NCI-H1436 treated with DMSO at 0.1 percent for 48 hours (cell line): ENCODE measurements at places on chromosomes 5 and 9.

DNA sequence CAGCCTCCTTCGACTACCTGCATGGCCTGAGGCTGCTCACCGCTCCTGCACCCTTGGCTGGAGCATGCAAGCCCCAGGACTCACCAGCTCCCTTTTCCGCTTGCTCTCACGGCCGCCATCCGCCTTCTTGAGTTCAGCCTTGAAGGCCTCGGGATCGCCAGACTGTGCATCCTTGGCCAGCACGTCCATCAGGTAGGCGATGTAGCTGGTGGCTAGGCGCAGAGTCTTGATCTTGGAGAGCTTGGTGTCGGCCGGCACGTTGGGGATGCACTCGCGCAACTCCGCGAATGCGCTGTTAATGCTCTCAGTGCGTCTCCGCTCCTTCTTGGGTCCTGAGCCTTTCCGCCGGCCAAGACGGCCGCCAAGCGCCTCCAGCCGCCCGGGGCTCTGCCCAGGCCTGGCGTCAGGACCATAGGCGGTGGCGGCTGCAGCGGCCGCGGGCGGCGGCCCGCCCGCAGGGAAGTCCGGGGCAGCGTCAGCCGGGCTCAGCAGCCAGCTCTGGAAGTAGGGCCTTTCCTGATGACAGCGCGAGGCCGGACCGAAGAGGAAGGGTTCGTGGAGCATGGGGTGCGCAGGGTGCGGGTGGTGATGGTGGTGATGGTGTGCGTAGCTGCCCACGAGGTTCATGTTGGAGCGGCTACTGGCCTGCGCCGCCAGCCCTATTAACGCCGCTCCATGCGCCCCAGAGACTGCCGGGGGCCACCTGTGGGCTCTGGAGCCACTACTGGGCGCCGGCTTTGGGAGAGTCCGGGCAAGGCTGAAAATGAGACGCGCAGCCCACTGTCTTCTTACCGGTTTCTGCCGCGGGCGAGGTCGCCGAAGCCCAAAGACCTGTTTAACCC is 424 bp downstream of the HAND1 start:
- no peak for DNase-seq

DNA sequence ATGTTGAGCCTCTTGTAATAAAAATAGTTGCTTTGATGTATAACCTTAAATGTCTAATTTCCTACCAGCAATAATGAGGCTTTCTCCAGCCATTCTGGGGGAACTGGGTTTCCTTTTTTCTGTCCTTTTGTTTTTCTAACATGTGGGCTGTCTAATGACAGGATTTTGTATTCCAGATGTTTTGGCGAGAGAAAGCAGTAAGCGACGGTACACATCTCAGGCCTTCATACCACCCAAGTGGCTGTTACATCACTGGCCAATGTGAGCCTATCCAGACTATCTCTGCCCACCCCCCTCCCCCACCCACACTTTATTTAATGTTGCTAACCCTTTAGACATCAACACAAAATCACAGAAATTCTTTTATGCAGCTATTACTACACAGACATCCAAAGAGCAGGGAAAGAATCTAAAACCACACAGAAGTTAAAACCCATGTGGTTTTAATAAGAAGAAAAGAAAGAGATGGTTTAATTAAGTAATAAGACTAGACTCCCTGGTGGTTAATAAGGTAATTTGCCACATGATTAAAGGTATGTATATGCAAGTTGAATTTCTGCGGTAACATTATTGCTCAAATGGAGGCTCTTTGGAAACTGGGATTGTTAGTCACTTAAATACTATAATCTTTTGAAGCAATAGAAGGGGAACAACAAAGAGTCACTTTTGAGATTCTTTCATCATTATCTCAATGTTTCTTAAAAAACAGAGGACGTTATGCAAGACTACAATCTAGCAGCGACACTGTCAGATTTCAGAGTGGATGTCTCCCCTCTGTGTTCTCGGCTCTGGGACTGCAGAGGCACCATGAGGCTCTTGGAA is 365.1 kb downstream of the ENC1 start:
- DNase-seq: no peak

GRCh38 chr9:34332076-34332964 is 3.0 kb downstream of the NUDT2 start:
- no peak for DNase-seq

DNA sequence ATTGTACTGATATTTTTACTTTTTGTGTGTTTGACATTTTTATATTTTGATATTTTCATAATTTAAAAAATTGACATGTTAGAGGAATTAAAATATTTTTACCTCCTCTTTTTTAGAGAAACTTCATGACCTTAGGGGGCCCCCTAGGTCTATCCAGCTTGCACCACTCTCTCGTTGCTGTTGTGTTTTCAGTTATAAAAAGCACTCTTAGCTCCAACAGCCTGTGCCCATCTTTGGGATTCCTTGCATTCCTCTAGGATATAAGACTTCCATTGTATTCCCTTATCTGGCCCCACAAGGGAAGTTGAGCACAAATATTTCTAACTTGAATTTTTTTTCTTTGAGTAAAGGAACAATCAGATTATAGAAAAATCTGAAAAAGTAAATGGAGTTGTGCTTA is 245.3 kb downstream of the SH3GL2 start:
- DNase-seq: no peak

GRCh38 chr9:137281345-137282116 is 4.0 kb downstream of the TOR4A start:
- DNase-seq: no peak

DNA sequence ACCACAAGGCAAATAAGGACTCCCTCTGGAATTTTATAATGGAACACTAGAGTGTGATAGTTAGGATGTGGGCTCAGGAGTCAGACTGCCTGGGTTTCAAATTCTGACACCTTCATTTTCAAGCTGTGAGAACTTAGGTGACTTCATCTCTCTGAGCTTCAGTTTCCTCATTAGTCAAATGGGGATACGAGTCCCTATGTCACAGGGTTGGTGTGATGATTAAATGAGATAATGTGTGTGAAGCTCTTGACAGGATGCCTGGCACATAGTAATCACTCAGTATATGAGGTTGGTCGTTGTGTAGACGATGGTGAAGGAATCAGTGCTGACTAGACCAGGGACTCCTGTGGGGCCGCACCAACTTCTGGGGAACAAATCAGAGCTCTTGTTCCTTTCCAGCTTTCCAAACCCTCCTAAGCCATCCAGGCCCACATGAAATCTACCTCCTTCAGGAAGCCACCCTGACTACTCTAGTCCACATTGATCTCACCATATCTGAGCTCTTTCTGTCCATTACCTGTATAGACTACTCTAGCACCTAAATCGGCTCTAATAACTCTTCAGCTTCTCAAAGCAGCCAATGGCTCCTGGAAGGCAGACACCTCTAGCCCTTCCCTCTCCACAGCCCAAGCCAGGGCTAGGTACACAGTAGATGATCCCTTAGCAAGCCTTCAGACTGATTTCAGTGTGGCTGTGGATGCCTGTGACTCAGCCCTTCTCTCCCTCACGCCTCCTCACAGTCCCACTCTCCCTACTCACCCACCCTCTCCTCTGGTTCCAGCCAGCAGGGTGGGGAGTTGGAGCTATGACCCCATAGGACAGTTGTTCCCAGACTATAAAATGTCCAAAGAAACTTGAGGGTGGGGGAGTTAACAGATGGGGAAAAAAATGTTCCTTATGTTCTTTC is 2.5 kb upstream of the TCF7 start:
- DNase-seq: no peak

DNA sequence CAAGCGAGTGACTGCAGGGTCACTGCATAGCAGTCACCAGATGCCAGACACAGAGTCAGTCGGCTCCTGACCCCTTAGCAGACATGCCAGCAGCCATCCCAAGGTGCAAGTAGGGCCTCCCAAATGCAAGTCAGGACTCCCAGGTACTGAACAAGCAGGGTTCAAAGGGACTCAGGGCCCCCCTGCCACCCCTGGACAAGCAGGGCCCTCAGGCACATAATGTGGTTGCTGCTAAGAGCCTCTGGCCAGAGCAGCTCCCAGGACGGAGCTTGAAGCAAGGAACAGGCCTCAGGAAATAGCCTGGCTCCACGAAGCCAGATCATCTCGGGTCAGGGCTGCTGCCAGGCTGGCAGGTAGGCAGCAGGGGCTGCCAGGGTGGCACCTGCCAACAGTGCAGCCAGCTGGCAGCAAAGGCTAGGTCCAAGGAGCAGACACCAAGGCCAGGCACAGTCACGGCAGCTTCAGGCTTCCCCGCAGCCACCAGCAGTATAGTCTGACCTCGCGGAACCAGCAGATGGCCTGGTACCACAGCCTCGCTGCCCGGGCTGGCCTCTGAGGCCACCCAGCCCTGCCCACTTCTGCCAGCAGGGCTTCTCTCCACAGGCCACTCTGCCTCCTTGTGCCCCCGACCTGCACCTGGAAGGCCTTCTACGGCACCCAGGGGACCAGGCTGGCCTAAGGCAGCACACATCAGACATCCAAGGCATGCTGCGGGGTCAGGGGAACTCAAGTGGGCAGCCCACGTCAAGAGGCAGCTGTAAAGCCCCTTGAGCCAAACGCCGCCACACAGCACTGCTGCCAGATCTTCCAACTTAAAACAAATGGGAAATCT is 7.4 kb downstream of the EEIG1 start:
- no peak for DNase-seq

GRCh38 chr9:135249711-135250110 is 162.2 kb downstream of the OLFM1 start:
- no peak for DNase-seq

GRCh38 chr5:134948911-134949310 is 18.8 kb upstream of the CATSPER3 start:
- DNase-seq: no peak
